ENCODE measurements at places on chromosomes 13 and 19. TPM values are rescaled to one million over a fixed set of nuclear protein-coding genes. Genes with fewer than 3 reads are reported as not detected.

MBD3L5 gene
- total RNA-seq = not detected

TEX29 gene
- total RNA-seq = 0.52 TPM

DMRTC2 gene
- not detected for total RNA-seq

ZNF677 gene
- 5.2 TPM for total RNA-seq

ATP4A gene
- total RNA-seq = not detected

LILRA6 gene
- total RNA-seq = not detected

- DNase-seq = no peak
- H3K36me3 ChIP-seq = no peaks in the 10 kb centered on the region
- H3K4me1 ChIP-seq = no peaks in the 10 kb centered on the region
These were observed 12.7 kb upstream of the KBTBD6 start for GRCh38 chr13:41145136-41145908.

DNA sequence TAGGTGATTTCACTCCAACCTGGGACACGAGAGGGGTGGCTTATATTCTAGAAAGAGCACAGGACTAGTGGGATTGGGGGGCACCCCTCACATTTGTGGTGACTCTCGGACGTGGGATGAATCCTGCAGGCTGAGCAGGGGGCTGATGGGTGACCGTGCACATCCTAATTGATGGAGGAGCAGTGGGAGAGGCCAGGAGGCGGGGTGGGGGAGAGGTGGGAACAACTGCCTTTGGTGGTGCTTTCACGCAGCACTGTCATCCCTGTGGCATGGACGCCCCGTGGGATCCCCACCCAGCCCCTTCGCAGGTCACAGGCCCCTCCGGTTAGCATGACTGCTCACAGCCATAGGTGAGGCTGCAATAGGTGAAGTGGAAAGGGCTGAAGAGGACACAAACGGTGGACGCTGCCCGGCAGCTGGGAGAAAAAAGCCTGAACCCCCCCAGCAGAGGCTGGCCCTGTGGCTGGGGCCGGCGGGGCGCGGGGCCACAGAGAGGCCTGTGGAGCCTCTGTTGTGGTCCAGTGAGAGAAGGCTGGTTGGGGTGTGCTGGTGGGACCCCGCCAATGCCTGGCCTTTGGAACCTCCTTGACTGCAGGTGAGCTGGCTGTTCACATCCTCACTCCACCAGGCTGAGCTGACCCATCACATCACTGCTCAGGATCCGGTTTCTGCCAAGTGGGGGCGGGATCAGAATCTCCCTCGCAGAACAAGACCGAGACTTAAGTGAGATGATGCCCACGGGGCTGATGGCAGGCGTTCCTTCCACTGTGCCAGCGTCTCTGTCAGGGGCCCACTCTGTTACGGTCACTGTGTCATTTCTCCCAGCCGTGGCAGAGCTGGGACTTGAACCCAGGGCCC is 325.4 kb downstream of the TEX29 start:
- H3K4me3 ChIP-seq = no peak overlapping the region
- H3K4me1 ChIP-seq = no peaks in the 10 kb centered on the region
- H3K36me3 ChIP-seq = no peaks in the 10 kb centered on the region
- H3K27me3 ChIP-seq = no peaks in the 10 kb centered on the region
- H3K27ac ChIP-seq = no peak overlapping the region

- peaks cover 4% of the 10 kb centered on the region for H3K36me3 ChIP-seq
- H3K27me3 ChIP-seq = no peaks in the 10 kb centered on the region
- no peak overlapping the region for H3K27ac ChIP-seq
- H3K4me1 ChIP-seq = peaks cover 21% of the 10 kb centered on the region
- peak overlapping the region; percentile 57 for H3K4me3 ChIP-seq
- no peak for DNase-seq
These were observed 1.4 kb downstream of the MATK start for GRCh38 chr19:3784607-3785450.

DNA sequence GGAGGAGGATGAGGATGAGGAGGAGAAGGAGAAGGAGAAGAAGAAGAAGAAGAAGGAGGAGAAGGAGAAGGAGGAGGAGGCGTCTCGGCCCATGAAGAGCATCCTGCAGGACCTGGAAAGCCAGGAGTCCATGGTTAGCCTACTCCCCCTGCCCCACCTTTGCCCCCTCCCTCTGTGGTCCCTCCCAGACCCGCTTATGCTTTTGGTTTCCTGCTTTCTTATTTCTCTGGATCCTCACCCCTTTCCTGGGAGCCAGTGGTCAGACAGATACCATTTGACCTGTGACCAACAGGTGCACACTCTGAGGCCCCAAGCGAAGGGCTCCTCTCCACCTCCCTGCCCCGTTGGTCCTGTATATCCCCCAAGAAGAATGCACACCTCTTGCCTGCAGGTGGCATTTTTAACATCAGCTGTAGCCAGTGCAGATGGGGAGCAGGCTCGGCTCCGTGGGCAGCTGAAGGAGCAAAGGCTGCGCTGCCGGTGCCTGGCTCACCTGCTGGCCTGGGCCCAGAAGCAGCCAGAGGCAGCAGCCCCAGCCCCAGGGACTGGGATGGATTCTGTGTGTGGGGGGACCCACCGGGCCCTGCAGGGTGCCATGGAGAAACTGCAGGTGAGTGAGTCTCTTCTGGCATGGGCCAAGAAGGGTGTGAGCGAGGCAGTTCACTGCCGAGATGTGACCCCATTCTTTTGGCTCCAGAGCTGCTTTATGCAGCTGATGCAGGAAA is 32.1 kb upstream of the ZNF492 start:
- H3K4me1 ChIP-seq = no peaks in the 10 kb centered on the region
- H3K27me3 ChIP-seq = no peaks in the 10 kb centered on the region
- H3K36me3 ChIP-seq = no peaks in the 10 kb centered on the region
- H3K4me3 ChIP-seq = no peak overlapping the region
- no peak overlapping the region for H3K27ac ChIP-seq
- DNase-seq = no peak
